NCI-H187 (cell line): ENCODE measurements at places on chromosomes 12 and 14.

DNA sequence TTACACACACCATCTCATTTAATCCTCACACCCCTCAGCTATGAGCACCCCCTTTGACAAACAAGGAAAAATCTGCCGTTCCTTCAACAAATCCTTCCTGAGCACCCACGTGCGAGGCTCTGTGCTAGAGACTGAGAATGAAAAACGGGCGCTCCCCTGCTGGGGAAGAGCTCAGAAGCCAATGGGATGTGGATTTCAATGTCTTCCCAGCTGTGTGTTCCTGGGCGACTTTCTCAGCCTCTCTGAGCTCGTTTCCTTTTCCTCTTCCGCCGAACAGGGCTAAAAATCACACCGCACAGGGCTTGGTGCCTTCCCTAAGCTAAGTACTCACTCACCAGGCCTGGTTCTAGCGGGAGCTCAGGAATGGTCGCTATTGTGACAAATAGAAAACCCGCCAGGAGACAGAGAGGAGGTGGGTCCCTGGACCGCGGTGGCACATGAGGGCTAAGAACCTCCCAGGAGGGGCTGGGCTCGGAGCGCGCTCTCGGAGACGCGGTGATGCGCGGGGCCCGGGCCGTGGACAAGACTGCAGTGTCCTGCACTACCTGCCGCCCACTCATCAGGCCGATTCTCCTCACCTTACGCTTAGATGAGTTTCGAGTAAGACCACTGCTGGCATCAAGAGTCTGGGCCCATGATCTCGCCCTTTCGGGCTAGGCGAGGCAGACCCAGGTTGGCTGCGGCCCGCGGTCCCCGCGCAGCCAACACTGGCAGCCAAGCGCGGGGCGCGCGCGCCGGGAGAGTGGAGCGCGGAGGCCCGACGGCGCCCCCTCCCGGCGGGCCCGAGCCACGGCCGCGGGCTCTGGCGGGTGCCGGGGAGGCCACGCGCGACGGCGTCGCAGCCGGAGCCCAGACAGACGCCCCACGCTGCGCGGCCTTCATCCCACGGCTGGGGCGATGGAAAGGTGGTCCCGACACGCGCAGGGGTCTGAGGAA lies 17.0 kb downstream of the ZDHHC22 start:
- DNase-seq: no peak

- DNase-seq: no peak
Measured at GRCh38 chr12:29614694-29615325, 117.3 kb upstream of the OVCH1 start.

DNA sequence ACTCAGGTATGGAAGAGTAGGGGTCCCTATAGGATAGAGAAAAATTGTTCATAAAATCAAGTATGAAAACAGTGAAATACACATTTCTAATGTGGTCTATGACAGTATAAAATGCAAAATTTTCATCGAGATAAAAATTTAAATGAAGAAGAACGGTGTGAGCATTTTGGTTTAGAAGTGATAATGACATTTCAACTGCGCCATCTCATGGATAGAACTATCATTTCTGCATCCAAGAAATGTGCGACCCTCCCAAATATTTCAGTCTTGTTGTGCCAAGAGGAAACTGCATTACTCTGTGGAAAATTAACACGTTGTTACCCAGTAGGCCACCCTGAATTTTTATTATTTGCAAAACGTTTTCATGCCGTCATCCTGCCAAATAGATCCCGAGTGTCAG lies 108.8 kb downstream of the CRACR2A start:
- no peak for DNase-seq

GRCh38 chr14:90518941-90519256 lies 122.1 kb downstream of the CALM1 start:
- DNase-seq: no peak

- no peak for DNase-seq
Measured at GRCh38 chr14:34038358-34039057, 87.6 kb upstream of the EGLN3 start.

- DNase-seq: no peak
Measured at GRCh38 chr14:53620890-53621289, 335.7 kb downstream of the BMP4 start.

DNA sequence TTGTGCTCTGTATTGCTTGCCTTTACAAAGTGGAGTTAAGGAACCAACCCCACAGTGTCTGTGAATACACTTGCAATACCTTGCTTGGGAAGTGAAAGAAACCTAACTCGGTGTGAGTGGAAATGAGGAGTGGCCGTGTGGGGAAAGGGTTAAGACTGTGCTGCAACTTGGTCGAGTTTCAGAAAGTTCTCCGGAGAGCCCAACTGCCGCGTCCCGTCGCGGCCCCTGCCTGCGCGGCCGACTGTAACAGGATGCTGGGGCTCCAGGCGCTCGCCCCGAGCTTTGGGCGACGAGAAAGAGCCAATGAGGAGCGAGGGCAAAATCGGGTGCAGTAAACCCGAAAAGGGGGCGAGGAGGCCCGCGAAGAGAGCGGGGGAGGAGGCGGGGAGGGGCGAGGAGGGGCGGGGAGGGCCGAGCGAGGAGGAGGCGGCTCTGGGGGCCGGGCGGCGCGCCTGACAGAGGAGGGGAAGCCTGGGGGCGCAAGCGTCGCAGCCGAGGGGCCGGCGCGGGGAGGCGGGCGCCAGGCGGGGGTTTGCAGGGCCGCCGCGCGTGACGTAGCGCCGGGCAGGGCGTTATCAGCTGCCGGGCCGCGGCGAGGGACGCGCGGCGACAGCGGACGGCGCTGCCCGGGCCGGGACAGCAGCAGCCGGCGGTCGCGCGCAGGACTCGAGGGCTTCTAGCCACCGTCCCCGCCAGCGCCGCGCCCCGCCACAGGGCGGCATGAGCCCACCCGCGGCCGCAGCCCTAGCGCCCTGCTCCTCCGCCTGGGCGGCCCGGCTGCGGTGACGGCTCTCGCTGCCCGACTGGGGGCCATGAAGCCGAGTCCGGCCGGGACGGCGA lies at the start of gene DACT1:
DACT1 (plus strand) TSS at position 572 of the 840 bp plus-strand sequence; CDS start at position 813, 241 bp downstream.
- DNase-seq: no peak

GRCh38 chr14:77467801-77468200 lies 9.9 kb downstream of the AHSA1 start:
- DNase-seq: no peak

DNA sequence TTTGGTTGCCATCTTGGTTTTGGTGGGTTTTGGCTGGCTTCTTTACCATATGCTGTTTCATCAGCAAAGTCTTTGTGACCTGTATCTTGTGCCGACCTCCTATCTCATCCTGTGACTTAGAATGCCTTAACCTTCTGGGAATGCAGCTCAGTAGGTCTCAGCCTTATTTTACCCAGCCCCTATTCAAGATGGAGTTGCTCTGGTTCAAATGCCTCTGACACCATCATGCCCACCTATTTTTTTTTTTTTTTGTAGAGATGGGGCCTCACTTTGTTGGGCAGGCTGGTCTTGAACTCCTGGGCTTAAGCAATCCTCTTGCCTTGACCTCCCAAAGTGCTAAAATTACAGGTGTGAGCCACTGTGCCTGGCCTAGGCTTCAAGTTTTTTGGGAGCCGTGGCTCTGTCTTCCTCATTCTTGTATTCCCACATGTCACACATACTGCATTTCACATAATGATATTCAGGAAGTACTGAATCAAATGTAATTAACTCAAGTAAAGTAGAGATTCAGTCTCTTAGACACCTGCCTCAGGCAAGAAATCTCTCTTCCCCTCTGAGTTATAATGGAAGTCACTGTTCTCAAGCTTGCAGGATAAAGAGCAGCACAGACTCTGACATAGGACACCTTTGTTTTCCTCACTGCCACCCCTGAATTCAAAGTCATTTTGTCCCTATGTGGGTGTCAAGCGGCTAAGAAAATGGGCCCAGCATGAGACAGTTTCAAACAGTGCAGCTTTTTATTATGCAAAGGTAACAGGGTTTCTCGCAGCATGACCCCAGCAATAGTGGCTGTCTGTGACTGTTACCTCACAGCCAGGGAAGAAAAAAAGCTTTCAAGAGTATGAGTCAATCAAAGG lies 159.0 kb downstream of the PTPN11 start:
- DNase-seq: no peak

GRCh38 chr14:61461808-61462275 lies 140.5 kb downstream of the PRKCH start:
- DNase-seq: peak; percentile 34

- no peak for DNase-seq
Measured at GRCh38 chr12:125324861-125325490, 259.7 kb downstream of the AACS start.

- DNase-seq: no peak
Measured at GRCh38 chr14:72401632-72402376, 469.6 kb downstream of the RGS6 start.

DNA sequence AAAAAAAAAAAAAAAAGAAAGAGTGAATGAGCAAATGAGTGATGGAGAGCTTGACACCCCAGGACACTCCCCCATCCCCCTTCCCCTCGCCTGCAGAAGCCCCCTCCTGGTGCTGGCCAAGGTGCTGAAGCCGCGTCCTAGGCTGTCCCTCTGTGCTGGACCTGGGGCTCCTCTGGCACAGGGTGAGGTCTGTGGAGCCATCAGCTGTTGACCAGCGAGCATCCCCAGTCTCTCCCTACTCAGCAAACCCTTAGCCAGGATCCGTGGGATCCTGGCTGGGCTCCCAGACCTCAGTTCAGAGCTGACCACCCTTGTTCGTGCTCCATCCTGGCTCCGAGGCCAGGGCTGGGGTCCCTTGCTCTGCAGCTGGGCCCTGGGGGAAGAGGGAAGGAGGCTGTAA lies 5.4 kb upstream of the KIF26A start:
- DNase-seq: no peak

DNA sequence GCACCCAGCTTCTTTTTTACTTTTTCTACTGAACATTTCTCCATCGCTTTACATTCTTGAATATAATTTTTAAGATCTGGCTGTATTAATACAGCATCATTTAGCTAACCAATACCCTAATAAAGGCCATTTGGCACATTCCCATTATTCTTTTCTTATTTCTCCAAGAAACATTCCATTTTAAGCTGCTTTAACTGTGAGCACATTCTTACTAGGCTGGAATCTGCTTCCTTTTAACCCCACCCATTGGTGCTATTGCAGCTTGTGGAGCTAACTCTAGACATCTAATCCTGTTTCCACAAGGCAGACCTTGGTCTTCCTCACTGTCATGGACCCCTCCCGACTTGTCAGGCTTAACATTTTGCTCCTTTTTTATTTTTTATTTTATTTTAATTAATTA lies 15.2 kb downstream of the CALM1 start:
- no peak for DNase-seq

GRCh38 chr14:83207550-83207949 lies 1673.9 kb upstream of the SEL1L start:
- no peak for DNase-seq

DNA sequence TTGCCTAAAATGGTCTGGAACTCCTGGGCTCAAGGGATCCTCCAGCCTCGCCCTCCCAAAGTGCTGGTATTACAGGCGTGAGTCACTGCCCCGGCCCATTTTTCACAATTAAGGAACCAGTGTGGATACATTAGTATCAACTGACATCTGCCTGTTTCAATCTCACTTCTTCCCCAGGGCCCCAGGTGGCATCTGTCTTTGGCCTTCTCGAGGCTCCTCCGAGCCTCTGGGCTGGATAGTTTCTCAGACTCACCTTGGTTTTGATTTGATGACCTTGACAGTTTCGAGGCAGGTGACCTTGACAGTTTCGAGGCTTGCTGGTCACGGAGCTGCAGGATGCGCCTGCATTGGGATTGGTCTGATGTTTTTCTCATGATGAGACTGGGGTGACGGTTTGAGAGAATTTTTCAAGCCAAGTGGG lies 41.0 kb upstream of the NCOR2 start:
- peak; percentile 46 for DNase-seq

GRCh38 chr12:65568517-65568916 lies 255.8 kb upstream of the HMGA2 start:
- DNase-seq: no peak

- no peak for DNase-seq
Measured at GRCh38 chr14:72605921-72606220, 288.0 kb downstream of the DPF3 start.

- DNase-seq: no peak
Measured at GRCh38 chr12:96234591-96235483, 40.7 kb downstream of the ELK3 start.

DNA sequence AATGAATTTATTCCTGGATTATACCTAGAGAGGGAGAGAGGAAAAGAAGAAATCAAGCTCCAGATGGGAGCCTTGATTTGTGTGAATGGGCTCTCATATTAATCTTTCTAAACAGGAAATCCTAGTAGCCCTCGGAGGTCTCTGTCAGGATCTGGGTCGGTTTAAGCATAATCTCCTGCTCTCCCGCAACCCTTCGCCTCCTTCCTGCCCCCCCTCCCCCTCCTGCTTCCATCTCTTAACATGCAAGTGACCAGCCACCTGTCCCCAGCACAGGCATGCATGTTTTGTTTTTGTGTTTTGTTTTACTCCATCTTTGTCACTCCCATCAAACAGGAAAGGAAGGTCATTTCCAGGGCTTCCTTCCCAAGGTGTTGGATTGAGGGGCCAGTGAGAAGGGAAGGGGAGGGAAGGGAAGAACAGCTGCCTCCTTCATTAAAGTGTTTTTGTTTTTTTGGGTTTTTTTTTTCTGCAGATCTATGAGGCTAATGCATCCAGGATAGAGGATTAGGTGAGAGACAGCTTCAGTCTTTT lies 4.8 kb upstream of the KCNA5 start:
- no peak for DNase-seq

DNA sequence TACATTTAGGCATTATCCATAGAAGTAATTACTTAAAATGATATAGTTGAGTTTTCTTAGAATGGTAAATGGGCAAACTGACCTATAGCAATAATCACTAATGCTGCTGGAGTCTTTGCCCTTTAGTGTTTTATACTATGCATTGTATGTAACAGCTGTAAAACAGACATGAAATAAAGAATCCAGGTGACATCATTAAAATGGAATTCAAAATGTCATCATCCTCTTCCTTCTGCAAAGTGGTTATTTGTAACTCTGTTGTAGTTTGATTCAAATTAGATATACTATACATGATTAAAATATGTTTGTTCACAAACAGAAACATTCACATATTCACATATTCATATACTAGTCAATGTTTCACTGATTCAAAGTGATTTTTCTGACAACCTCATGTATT lies 598.8 kb downstream of the SLC16A7 start:
- no peak for DNase-seq

GRCh38 chr14:60862283-60862682 lies 118.6 kb downstream of the TRMT5 start:
- DNase-seq: no peak

GRCh38 chr14:54894995-54895394 lies 7.6 kb downstream of the GCH1 start:
- no peak for DNase-seq

- no peak for DNase-seq
Measured at GRCh38 chr12:75883241-75883640, 148.3 kb downstream of the PHLDA1 start.

DNA sequence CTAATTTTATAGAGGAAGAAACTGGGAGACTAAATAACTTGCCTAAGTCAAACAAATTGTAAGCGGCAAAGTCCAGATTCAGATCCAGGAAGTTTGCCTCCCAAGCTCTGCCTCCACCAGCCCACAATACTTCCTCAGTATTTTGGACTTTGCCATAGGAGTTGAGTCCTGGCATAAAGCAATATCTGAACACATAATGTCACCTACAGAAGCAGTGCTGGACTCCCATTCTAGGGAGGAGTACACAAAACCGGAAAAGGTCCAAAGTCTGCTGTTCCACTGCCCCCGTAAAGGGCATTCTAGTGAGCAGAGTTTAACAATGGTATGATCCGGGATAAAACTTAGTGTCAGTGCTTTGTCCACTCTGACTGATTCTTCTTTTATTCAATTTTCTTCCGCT lies 340.5 kb downstream of the FUT8 start:
- no peak for DNase-seq

GRCh38 chr12:127562816-127563215 lies 704.2 kb upstream of the TMEM132C start:
- no peak for DNase-seq
